ENCODE measurements at places on chromosomes 5 and 9. TPM values are rescaled to one million over a fixed set of nuclear protein-coding genes. Genes with fewer than 3 reads are reported as not detected.

DNA sequence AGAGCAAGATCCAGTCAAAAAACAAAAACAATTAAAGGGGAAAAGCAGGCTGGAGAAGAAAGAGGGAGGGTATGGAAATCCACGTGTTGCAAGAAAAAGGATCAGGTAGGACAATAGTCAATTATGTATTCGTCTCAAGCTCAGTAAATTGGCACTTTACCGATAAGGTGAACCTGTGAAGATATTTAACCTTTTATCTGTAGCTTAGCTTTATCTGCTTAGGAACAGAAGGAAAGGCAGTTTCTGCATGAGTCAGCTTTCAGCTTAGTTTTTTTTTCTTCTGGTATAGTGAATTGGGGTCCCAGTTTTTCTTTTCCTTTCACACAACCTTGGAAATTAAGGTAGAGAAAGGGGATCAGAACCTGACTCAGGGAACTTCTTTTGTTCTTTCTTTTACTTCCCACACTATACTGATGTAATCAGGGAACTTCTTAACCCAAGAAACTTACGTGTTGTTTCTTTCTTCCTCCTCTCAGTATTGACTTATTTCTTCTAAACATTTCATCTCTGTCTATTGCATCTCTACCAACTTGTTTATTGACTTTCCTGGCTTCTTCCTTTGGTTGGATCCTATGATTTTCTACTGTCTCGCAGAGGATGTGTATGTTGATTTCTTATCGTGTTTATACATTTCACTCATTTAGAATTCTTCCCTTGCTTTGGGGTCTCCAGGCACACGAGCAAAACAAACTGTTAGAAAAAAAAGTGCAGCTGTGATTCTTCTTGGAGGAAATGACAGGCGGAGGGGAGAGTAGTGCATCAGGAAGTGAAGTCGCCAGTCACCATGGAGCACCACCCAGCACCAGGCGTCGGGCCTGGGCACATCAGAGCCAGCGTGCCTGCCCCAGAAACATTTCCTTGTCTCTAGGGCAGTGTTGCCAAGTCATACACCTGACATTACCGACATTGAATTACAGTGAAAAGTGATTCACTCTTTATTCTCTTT is 123.0 kb upstream of the LHFPL2 start:
- peak; percentile 67 for DNase-seq

- DNase-seq, result no peak
Measured at GRCh38 chr5:174511714-174512253, 212.6 kb upstream of the MSX2 start.

- no peak for DNase-seq
Measured at GRCh38 chr9:90948156-90948555, 146.5 kb downstream of the SYK start.

GRCh38 chr9:123389698-123390097 is 33.7 kb downstream of the CRB2 start:
- DNase-seq, result no peak

DNA sequence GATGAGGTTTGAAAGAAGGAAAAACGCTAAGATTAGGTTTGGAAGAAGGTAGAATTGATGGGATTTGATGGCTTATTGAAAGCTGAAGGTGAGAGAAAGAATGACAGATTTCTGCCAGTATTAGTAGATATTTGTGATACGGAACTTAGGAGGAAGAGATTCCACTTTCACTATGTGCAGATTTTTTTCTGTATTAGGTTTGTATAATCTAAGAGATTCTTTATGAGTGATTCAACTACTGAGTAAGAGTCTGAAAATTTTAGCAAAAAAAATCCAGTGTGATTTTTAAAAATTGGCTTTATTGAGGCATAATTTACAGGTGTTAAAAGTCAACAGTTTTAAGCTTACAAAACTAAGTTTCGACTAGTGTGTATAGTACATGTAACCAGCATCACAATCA is 54.1 kb downstream of the AP3S1 start:
- no peak for DNase-seq

GRCh38 chr5:76104027-76104426 is 20.8 kb downstream of the SV2C start:
- DNase-seq, result peak; percentile 71

DNA sequence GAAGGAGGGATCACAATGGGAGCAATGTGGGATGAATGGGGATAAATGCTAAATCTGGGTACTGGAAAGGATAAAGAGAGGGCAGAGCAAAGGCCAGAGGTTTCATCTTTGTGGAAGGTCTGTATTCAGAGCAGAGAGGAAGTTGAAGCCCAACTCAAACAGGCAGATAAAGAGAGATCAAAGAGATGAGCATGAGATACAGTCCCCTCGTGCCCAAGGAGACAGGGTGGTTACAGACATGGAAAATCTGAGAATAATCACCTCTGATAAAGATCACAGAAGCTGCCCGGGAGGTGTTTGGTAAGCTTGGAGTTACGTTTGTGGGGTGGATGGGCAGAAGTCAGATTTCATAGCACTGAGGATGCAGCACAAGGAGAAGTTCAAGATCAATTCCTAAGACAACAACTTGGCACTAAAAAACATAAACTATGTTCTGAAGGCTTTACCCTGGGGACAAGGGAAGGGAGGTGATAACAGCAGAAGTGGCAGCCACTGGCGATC is 459 bp upstream of the ERAP2 start:
- peak; percentile 17 for DNase-seq

DNA sequence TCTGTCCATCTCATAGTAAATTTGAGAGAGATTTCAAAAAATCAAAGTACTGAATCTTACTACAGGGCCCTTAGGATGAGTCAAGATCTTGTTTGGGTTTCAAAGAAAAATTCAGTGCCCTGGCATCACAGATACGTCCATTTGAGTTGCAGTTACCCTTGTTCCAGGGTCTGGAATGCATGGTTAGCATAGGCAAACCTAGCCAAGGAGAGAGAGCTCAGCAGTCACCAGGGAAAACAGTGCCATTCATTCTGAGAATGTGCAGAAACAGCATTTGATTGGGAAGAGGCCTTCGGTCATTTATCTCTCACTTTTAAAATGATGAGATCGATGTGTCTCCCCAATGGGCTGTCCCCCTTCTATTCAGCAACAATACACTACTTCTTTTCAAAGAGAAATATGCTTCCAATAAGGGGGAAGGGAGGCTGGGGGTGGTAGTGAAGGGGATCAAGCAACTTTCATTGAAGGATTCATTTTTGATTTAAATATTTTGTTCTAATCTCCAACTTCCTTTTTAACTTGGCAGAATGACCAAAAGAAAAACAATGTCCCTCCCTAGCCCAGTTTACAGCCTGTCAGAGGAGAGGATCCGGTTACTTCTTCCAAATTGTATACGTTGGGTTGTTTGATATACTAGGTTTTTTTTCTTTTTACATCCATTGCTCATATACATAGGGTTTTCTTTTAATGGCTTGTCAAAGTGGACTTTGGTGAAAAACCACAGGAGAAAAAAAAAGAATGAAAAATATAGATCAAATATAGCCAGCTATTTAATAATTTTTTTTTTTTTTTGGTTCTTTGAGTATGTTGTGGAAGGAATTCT is 491.1 kb downstream of the CCDC171 start:
- DNase-seq, result peak; percentile 20

DNA sequence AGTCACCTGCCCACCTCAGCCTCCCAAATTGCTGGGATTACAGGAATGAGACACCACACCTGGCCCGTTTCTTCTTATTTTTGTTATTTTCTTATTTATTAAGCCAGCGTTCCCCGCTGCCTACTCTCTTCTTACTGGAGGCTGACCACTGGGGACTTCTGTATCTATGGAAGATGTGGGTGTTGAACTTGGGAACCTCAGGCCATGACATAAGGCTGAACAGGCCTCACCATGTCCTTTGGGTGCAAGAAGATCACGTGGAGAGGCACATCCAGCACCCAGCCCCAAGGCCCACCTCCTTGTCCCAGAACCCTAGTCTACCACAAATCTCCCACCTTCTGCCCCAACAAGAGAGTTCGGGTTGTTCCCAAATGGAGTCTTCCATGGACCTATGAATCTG is 59.4 kb upstream of the NEK6 start:
- no peak for DNase-seq

DNA sequence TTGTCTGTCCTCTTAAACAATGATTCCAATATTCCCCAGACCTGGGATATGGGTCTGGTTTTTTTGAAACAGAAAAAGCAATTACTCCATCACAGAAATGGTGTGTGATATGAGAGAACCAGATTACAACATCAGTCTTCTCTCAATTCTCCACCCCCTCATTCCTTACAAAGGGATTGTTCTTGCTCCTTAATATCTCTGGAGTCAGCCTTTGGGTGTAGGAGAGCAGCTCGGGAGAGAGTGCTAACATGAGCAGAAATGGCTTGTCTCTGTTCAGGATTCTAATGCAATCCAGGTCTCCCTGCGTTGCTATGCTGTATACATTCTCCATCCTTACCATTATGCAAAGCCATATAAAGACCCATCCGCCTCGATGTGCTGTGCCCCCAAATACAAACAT is 32.7 kb downstream of the ZFAND5 start:
- DNase-seq, result no peak

GRCh38 chr9:115640887-115641286 is 512.7 kb upstream of the PAPPA start:
- DNase-seq, result no peak

DNA sequence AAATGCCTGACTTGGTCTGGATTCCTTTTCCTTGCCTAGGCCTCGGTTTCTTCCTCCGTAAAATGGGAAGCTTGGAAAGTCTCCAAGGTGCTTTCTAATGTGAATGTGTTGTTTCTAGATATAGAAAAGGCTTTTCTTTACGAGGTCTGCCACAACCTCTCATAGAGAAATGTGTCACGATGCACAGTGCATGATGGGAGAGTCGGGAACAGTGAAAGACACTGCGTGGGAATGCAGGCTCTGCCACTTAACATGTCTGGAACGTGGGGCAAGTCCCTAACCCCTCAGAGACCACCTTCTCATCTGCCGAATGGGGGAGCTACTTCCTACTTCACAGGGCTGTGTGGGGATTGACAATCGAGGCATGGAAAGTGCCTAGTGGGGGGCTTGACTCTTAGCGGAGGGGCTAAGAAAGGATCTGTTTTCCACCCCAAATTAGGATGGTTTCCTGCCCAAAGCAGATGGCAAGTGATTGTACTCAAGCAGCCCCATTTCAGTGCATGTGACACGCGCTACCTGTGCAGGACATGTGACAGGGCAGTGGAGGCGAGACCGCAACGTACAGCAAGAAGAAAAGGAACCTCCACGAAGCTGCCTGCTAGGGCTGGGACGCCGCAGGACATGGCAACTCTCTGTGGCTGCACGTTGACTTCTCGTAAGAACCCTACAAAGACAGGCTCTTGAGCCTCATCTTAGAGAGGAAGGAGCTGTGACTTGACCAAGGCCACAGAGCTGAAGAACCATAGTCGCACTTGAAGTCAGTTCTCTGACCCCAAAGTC is 115.2 kb downstream of the CRB2 start:
- DNase-seq, result no peak

- DNase-seq, result peak; percentile 77
Measured at GRCh38 chr9:100098046-100098886, 534 bp downstream of the ERP44 start.

DNA sequence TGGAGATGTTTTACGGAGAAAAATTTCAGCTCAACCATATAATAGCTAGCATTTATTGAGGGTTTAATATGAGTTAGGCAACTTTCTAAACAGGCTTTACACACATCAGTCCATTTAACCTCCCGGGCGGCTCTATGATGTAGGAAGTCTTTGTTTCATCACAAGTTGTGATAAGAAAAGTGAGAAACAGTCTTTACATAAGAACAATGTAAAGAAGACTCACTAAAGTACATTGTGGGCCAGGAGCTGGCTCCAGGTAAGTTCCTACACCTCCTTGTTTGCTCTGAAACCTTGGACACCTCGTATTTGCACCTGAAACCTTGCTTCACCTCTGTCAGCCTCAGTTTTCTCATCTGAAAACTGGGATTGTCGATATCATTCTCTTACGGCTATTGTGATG is 116.1 kb downstream of the JAKMIP2 start:
- no peak for DNase-seq

DNA sequence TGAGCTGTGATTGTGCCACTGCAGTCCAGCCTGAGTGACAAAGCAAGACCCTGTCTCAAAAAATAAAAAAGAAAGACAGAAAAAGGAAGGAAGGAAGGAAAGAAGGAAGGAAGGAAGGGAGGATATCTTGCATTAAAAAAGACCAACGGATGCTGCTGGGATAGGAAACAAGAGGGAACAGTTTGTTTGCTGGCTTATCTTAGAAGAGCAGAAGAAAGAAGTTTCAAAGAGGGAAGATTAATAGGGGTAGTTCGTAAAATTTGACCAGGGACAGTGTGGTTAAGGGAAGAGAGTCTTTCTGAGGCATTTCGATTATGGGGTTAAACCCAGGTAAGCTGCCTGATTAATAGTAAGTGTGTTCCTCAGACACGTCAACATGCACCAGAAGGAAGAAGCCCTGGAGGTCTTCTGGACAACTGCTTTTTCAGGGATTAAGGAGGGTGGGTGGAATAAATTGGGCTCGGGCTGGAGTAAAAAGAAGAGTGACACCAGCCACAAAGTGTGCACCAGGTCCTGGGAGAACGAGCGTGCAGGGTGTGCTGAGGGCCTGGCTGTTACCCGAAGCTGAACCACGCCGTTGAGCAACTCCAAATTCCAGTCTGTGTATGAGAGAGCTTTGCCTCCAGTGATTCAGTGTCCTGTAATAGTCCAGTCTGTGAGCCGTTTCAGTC is 24.8 kb downstream of the FYB1 start:
- no peak for DNase-seq

- DNase-seq, result no peak
Measured at GRCh38 chr5:118224546-118224945, 763.8 kb downstream of the DTWD2 start.

DNA sequence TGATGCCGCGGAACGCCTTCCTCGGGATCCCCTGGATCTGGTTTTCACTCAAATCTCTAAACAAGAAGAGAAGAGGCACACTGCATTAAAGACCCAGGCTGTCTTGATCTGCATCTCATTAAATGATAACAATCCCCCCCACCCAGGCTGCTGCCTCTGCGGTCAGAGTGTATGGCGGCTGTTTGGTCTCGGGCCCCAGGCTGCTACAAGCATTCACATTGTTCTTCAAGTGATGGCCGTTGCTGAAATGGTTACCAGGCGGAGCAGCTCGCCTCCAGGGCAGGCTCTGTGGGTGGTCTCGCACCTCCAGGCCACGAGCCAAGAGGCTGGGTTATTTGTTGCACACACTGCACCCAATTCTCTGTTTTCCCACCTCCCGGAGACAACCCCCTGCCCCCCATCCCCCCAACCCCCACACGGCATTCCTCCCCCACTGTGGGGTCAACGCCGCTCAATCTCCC is 304.1 kb upstream of the PANK3 start:
- no peak for DNase-seq

DNA sequence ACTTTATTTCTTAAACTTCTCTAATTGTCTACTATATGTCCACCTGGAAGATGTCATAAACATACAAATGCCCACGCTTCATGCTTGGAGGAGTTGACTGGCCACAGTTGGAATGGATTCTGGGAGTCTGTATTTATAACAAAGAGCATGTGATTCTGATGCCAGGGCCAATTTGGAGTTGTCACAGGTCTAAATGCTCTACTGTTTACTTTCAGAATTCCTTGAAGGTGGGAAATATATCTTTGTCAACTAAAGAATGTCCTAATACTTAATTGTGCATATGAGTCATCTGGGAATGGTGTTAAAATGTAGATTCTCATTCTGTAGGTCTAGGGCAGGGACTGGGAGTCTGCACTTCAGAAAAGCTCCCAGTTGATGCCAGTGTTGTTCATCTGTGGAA is 196.1 kb downstream of the ANXA1 start:
- DNase-seq, result no peak

Gene GHR
- 3.1 TPM for total RNA-seq

Gene BNC2
- total RNA-seq, result 6.5 TPM

Gene ADAMTSL2
- under 0.01 TPM for total RNA-seq

Gene TRPM6
- total RNA-seq, result 0.22 TPM

Gene CTSV
- 0.20 TPM for total RNA-seq

All from lung microvascular endothelial cell (primary cell).